ENCODE measurements at places on chromosomes 3 and 15.
A peak's percentile ranks its signal among the peaks of the same experiment; 100 is the strongest.

GRCh38 chr15:89303986-89304385, 30.6 kb downstream of the POLG start:
- no peak for DNase-seq

DNA sequence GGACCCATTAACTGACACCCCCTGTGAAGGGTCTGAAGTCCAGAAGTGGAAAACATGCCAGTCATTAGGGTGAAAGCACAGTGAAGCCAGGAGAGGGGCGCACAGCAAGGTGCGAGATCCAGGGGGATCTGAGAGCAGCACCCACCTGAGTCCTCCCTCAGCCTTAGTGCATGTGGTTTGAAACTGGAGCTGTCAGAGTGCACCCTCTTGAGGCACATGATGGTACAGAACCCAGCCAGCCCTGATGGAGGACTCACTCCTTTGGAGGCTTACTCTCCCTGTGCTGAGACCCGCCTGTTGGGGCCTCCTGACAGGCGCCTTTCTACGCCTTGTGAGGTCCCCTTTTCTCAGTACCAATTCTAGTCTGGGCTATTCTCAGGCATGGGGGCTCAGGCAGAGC, 77.8 kb downstream of the IL20RB start:
- peak; percentile 29 for DNase-seq

DNA sequence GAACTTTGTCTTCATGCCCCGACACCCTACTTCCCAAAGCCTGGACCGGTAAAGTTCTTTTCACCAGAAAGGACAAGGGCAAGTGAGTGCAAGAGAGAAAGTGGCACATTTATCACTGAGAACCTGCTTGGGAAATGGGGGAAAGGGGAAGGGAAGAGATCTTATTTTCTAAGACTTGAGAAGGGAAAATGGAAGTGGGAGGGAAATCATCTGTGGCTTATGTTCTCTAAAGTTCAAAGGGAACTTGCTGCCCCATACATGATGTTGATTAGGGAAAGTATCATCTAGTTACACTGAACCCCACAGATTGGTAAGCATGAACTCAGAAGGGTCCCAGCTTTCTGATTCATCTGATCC, 199.5 kb upstream of the LPP start:
- no peak for DNase-seq

DNA sequence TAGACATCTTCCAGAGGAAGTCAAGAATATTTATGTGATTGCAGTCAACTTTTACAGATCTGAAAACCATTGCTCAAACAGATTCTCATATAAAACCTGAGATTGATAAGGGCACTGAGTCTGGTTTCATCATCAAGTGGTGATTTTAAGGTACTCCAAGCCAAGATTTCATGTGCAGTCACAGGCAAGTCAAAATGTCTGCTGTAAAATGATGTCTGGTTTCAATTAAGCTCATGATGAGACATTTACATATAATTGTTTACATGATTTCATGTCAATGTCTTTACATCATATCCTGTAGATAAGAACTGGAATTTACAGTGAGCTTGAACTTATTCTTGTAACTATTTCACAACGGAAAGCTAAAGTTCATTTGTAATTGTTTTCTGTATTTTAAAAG, 1215.5 kb downstream of the ROBO2 start:
- DNase-seq, result peak; percentile 85

Measured in fibroblast of pulmonary artery (primary cell).